ENCODE measurements at places on chromosomes 2 and 18. TPM values are rescaled to one million over a fixed set of nuclear protein-coding genes. Genes with fewer than 3 reads are reported as not detected.

DNA sequence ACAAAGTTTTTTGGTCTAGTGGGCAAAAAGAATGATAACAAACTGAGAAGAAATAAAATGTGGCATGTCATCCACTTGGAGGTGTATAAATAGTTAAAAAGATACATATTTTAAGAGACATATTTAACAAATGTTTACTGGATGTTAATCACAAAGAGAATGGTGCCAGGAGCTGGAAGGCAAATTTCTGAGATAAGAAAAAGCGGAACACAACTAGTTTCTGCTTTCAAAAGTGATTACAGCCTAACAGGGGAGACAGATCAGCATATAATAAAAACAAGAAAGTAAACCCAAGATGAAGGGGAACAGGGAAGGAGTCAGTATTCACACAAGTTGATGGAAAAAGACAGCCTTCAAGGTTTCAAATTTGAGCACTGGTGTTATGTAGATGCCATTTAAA lies 91.3 kb downstream of the OLA1 start:
- DNase-seq = no peak

DNA sequence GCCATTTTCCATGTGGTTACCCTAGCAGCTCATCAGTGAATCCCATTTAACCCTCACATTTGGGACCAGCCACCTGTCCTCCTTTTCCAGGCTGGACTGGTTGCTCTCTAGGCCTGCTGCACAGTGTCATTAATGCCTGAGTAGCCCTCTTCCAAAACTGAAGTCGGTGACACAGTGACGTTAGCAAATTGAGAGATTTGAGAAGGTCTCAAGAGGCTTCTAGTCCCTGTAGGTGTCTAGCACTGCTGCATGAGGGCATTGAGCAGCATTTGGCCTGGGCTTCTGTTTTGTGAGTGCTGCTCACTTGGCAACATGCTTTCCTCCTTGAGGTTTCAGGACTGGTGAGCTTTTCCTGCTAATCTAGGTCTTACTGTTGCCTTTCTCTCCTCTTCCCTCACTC lies 36.7 kb downstream of the PKP4 start:
- DNase-seq = no peak

GRCh38 chr2:120704696-120705095 lies 31.0 kb upstream of the GLI2 start:
- DNase-seq = no peak

DNA sequence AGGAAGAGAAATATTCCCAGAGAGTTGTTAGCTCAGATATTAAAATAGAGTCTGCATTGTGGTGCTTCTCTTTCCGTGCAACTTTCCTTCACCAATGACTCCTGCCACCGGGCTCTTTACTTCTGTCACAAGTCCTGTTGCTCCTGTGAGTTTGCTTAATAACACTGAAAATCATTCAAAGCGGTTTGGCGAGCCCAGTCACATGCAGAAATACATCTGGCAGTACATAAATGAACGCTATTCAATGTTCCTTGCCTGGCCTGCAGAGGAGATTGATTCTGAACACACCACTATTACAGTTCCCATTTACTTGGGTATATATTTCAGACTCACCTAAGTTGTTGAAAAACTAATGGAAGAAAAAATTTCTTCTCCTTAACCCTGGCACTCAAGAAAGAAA lies 276.6 kb downstream of the ZNF521 start:
- DNase-seq = no peak

- no peak for DNase-seq
Observed at GRCh38 chr2:208491641-208492040, 85.0 kb downstream of the PTH2R start.

DNA sequence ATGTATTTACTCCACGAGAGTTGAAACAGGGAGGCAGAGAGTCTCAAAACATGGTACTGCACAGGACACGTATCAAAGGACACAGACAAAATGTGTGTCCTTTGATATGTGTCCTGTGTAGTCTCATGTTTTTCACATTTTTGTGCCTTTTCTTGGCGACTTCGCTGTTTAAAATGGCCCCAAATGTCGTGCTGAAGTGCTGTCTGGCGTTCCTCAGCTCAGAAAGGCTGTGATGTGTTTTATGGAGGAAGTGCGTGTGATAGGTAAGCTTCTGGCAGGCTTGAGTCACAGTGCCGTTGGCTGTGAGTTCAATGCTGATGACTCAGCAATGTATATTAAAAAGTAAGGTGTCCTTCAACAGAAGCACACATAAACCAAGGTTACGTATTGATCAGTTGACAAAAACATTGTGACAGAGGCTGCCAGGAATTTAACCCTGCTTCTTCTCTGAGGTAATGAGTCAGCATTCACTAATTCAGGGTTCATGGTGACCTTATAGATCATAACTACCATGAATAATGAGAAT lies 78.2 kb downstream of the DYSF start:
- DNase-seq = no peak

- DNase-seq = no peak
Observed at GRCh38 chr2:105042189-105042588, 4.3 kb downstream of the MRPS9 start.

GRCh38 chr2:109295781-109296117 lies 166.7 kb downstream of the SH3RF3 start:
- DNase-seq = no peak

RAB6C gene
- not detected for total RNA-seq

DNA sequence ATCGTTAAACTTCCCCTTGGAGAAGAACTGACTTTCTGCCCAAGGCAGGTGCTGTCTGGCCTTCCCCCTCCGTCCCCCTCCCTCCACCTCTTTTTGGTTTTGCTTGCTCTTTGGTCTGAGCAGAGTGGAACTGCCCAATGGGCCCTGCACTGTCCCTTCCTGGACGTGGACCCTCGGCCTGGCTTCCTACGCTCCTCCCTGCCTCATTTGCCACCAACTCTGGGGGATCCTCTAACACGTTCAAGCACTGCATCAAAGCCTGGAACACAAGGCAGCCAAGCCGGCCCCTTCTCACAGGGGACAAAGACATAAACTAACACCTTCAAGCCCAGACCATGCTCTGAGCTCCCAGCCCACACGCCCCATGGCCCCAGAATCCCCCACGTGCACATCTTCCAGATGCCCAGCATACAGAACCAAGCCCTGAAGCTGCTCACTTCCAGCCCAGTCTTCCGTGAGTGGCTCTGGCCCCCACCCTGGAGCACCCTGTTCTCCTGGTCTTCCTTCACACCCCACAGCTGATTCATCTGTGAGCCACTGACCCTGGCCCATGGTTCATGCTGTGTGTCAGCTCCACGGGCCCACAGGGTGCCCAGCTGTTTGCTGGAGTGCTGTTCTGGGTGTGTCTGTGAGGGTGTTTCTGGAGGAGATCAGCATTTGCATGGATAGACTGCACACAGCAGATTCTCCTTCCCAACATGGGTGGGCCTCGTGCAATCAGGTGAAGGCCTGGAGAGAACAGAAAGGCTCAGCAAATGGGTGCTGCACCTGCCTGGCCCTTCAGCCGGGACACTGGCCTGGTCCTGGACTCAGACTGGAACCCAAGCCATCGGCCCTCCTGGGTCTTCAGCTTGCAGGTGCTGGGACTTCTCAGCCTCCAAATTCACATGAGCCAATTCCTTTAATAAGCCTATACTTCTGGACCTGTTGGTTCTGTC lies 247.1 kb upstream of the SALL3 start:
- DNase-seq = no peak

GRCh38 chr2:234843411-234843810 lies 108.4 kb upstream of the SH3BP4 start:
- no peak for DNase-seq

DNA sequence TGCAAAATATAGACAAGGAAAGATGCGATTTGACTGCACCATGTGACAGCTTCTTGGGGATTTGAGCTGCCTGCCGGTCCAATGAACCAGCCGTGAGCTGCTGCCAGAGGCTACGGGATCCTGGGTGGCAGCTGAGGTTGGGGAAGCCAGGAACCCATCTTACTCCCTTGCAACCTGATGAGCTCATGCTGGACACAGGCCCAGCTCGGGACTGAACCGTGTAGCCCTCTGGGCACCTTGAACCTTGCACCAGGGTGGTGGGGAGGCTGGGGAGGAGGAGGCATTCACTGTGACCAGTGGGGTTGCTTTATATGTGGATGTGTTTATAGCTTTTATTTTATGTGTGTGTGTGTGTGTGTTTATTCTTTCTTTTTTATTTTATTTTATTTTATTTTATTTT lies 9.1 kb downstream of the ALPI start:
- DNase-seq = no peak

FAP gene
- total RNA-seq = 1.4 TPM

DNA sequence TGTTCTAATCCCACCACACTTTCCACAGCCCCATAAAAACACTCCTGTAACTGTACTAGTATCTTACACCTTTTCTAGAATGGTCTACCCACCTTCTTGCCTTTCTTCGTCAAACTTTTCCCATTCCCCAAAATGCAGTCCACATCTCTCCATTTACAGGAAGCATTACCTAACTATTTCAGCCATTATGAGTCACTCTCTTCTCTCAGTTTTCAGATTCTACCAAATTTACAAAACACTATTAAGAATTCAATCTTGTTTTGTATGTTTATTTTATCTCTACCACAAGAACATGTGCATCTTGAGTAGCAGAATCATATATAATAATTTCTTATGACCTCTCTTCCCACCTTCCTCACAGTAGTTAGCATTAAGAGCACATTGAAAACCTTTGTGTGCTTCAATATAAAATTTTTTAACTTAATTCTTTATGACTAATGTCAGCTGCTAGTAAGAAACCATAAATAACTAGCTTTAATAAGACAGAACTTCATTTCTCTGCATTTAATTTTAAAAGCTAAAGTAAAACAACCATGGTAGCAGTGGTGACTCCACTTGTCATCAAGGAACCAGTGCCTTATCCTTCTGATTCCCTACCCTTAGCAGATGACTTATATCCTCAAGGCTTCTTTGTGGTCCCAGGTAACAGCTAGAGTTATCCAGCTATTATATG lies 56.6 kb upstream of the MAP2 start:
- DNase-seq = no peak

DNA sequence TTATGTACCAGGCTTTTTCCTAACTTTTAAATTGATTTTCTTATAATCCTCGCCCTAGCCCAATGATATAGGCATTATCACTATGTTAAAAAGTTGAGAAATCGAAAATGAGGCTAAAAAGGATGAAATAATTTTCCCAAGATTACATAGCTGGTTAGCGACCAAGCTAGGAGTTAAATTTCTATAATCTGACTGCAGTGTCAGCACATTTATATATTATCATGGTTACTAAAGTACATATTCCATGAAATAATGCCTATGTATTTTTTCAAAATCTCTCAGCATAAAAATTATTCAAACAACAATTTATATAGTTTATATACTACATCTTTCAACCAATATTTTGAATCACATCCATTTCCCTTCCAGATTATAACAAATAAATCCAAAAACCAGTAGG lies 317.3 kb upstream of the TFPI start:
- DNase-seq = no peak

ELOA2 gene
- not detected for total RNA-seq

GRCh38 chr2:73736855-73737779 lies at the start of gene TPRKB:
TSS of gene TPRKB (minus strand) at chr2:73737345. CDS start at chr2:73734569, 2,776 bp downstream.
- peak; percentile 97 for DNase-seq

SERPINB13 gene
- not detected for total RNA-seq

MDH1B gene
- 0.80 TPM for total RNA-seq

TMEM214 gene
- total RNA-seq = 39.1 TPM

KCNE4 gene
- 5.1 TPM for total RNA-seq

ASB18 gene
- 2.7 TPM for total RNA-seq

DNA sequence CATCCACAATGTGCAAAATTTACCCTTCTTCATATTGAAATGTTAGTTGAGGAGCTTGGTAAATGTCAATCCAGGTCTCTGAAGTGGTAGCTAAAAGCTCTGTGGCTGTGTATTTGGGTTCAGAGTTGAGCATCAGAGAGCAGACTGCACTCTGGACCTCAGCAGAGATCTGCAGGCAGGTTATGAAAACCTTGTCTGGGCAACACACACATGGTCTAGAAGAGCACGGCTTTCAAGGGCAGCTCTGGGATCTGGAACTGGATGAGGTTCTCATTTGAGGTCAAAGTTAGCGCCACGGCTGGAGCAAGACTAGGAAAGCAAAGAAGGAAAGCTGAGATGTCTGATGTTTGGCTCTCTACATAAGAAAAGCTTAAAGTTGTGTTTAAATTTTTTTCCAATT lies 243.0 kb downstream of the SH3BP4 start:
- no peak for DNase-seq

DNA sequence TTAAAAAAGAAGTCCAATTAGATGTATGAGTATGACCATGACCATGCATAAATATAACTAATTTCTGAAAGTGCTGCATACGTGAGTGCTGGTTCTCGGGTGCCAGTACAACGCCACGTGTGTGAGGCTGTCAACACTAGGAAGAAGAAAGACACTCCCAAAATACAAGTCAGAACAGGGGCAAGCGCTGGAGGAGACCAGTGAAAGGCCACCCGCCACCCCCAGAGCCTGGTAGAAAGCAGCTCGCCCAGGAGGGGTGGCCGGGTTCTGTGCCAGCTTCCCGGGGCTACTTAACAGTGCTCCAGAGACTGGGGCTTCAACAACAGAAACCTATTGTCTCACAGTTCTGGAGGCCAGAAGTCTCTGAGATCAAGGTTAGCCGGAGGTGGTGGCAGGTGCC lies 147.6 kb downstream of the RTP5 start:
- no peak for DNase-seq

DNA sequence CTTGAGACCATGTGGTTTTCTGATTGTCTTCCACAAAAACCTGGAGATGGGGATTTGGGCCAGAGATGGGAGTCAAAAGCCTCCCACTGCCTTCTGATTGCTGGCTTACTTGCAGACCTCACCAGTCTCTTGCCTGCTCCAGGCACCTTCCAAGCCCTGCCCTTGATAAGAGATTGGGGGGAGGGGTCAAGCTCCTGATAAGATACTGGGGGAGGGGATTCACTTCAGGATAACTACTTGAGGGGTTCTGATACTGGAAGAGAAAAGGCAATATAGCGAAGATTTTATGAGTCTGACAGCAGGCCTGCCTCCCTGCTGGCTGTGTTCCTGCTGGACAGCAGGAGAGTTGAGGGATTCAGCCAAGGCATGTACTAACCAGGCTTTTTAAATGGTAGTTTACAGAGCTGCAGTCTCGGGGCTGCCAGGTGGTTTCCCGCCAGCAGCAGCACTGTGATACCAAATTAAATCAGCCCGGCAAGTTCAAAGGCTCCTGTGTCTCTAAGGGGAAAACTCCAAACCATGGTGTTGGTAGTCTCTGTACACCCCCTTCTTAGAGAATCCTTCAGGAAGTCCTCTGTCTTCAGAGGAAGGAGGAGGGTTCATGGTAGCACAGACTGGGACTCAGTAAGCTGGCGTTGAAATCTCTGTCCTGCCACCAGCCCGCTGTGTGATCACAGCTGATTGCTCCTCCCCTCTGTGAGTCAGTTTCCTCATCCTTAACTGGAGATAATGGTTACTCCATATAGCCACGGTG lies 58.3 kb downstream of the FBXO36 start:
- peak; percentile 61 for DNase-seq

GRCh38 chr2:22189893-22190480 lies 1066.2 kb downstream of the TDRD15 start:
- no peak for DNase-seq

CNRIP1 gene
- total RNA-seq = 16.8 TPM

TP53I3 gene
- total RNA-seq = 7.6 TPM

STAT4 gene
- 11.6 TPM for total RNA-seq

ATOH8 gene
- total RNA-seq = 29.1 TPM

DNA sequence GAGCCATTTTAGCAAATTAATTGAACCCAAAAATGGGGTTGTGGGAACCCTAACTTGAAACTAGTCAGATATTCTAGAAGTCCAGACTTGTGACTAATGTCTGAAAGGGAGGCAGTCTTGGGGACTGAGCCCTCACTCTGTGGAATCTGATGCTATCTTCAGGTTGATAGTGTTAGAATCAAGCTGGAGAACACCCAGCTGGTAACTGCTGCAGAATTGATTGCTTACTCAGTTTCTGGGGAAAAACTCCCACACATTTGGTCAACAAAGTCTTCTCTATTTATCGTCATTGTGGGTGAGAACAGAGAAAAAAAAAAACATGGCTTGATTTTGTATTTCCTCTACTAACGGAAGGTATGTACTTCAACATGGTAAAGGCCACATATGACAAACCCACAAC lies 1925.8 kb upstream of the CELF4 start:
- DNase-seq = no peak
